ENCODE measurements at places on chromosomes 16 and 17.

GRCh38 chr17:66406701-66407644 is 104.6 kb downstream of the PRKCA start:
- no peak for DNase-seq

GRCh38 chr17:82767041-82767754 is 15.3 kb downstream of the TBCD start:
- peak; percentile 30 for DNase-seq

DNA sequence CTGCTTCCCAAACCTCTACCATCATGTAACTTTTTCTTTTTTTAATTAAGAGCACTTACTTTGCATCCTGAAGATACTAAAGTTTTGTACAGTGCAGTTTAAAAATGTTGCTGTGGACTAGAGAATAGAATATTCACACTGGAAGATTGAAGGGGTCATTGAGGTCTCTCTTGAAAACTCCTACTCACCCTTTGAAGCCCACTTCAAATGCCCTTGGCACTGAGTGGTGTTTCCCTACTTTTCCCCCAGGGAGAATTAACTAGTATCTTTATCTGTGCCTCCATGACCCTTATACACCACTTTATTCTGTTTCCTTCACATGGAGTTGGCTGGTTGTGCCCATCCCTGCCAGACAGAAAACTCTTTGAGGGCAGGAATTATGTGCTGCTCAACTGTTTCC is 19.6 kb upstream of the CRHR1 start:
- no peak for DNase-seq

- DNase-seq = no peak
These were observed 87.4 kb upstream of the NKD1 start for GRCh38 chr16:50460538-50461399.

- DNase-seq = no peak
These were observed 20.5 kb downstream of the CDIP1 start for GRCh38 chr16:4517812-4518680.

- DNase-seq = no peak
These were observed 50.6 kb downstream of the GTF3C1 start for GRCh38 chr16:27498916-27499658.

- peak; percentile 12 for DNase-seq
These were observed at the start of gene DOC2B for GRCh38 chr17:181245-182049. Gene DOC2B, minus strand, starts transcription at chr17:181650. Its CDS starts 171 bp downstream, at chr17:181479.

GRCh38 chr17:34581446-34582184 is 2.2 kb downstream of the TMEM132E start:
- DNase-seq = no peak

GRCh38 chr16:81445143-81445961 is 744 bp downstream of the CMIP start:
- peak; percentile 29 for DNase-seq

- no peak for DNase-seq
These were observed at the start of gene DLX3 for GRCh38 chr17:49995055-49995738. Gene DLX3, minus strand, starts transcription at chr17:49995224. Its CDS starts 226 bp downstream, at chr17:49994998.

DNA sequence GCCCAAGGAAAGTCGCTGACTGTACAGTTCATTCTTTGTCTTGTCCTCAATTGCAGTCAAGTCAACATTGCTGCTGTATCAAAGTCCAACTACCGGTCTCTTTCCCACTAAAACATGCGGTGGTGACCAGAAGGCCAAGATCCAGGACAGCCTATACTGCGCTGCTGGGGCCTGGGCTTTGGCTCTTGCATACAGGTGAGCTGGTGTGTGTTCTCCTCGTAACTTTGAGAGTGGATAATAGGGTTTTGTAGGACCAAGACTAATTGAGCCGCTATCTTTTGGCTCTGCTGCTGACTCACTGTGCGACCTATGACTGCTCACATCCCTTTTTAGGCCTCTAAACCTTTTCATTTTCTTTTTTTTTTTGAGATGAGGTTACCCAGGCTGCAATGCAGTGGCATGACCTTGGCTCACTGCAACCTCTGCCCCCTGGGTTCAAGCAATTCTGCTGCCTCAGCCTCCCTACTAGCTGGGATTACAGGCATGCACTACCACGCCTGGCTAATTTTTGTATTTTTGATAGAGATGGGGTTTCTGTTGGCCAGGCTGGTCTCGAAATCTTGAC is 38.7 kb downstream of the PHKB start:
- DNase-seq = no peak

DNA sequence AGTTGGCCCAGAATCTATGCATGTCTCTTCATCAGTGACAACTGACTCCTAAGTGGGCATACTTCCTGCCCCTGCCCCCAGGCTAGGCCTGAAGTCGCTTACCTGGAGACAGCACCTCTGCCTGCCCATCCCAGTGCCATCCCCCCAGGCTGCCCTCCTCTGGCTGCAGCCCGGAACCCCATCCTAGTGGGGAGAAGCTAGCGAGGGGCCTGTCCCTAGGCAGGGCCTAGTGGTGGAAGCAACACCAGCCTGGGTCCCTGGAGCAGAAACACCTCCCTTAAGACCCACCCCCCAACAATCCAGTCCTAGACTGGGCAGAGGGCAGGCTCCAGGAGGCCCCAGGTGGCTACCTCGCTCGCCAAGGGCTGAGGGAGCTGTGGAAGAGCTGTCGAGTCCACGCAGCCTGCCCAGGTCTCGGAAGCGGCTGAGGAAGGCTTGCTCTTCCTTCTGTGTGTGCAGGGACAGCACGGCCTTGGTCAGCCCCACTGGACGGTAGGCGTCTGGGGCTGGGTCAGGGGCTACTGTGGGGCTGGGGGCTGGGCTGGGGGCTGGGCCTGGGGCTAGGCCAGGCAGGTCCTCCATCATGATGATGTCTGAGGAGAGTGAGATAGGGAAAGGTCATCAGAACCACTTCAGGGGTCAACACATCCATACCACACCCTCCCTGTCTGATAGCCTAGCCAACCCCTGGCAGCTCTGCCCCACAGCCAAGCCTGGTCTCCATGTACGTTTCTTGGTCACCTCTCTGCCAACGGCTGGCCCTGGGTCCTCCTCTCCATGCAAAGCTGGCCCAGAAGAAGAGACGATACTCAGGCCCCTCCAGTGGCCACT is 7.6 kb downstream of the PER1 start:
- DNase-seq = no peak

- peak; percentile 15 for DNase-seq
These were observed 15.8 kb downstream of the MEOX1 start for GRCh38 chr17:43645765-43646481.

- DNase-seq = no peak
These were observed 441.2 kb downstream of the UTP18 start for GRCh38 chr17:51701501-51701900.

DNA sequence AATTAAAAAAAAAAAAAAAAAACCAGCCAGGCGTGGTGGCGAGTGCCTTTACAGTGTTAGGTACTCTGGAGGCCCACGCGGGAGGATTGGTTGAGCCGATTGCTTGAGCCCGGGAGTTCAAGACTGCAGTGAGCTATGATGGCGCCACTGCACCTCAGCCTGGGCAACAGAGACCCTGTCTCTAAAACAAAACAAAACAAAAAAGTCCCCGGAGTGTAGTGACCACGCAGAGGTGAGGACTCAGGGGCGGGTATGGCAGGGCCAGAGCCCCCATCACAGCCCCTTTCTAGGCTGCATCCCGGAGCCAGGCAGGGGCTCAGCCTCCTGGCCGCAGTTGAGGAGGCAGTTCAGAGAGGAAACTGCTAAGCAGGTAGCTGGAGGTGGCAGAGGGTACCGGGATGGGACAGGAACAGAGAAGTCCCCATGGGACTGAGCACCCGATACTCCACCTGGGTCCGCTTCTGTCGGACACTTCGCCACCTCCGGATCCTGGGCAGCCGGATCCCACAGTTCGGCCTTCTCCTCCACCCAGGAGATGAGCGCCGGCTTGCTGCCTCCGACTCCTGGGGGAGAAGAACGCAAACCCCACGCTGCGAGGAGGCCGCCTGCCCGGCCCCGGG is 800 bp downstream of the ZNF747 start:
- no peak for DNase-seq

DNA sequence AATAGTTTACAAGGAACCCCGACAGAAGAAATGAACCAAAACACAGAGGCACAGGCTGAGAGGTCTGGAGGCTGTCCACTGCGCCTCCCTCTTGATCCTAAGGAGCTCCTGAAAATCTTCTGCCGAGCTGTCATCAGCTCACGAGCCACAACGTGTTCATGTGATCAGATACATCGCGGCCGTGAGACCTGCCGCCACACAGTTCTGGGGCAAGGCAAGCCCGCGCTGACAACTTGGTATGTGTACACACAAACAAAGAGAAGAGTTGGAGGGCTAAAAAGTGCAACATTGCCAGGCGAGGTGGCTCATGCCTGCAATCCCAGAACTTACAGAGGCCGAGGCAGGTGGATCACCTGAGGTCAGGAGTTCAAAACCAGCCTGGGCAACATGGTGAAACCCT is 7.6 kb downstream of the EXOC7 start:
- DNase-seq = no peak

GRCh38 chr16:88865742-88866141 is 718 bp downstream of the PABPN1L start:
- DNase-seq = no peak

GRCh38 chr17:40104594-40105486 is 4.5 kb upstream of the NR1D1 start:
- DNase-seq = no peak

- DNase-seq = peak; percentile 61
These were observed 4.4 kb downstream of the SNAI3 start for GRCh38 chr16:88681709-88682451.

- DNase-seq = no peak
These were observed 20.1 kb downstream of the HMOX2 start for GRCh38 chr16:4496305-4496704.

DNA sequence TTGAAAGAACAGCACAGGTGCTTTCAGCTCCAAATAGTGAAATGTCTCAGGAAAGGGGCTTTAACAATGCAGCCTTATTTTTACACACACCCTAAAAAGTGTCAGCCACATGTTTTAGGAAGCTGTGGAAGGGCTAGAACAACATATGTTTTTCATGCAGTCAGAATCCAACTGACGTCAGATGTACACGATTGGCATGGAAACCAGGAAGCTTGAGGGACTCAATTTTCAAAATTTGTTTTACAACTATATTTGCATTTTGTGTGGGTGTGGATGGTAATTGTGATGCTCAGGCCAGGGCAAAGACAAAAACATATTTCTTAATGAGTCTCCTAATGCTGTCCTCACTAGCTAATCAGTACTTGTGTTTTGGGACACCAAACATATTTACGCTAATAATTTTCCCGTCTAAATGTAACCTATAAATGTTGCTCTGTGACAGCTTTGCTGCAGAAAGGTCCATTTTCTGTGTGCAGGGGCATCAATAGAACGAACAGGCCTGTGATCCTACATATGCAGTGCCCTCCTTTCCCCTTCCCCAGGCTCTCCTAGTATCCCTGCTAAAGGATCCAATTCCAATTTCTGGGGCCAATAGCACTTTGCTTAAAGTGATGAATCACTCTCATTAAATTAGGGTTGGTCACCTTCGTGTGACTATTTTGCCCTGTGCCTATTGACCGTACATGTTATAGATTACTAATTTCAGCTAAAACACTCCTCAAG is 434.0 kb upstream of the CDH5 start:
- no peak for DNase-seq

- no peak for DNase-seq
These were observed 5.0 kb downstream of the ACSF2 start for GRCh38 chr17:50430821-50431618.

DNA sequence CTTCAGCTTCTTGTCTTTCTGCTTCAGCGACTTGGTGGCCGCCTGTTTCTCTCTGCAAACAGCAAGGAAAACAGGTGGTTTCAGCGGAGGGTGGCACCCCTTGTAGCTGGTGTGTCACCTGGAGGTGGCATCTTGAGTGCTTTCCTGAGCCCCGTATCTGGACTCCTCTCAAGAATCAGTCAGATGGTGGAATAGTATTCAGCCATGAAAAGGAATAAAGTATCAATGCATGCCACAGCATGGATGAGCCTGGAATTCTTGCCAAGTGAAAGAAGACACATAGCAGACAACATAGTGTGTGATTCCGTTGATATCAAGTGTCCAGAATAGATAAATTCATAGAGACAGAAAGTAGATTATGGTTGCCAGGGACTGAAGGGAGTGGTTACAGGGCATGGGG is 65.2 kb downstream of the NDE1 start:
- DNase-seq = no peak

- DNase-seq = no peak
These were observed 96.1 kb upstream of the ELAC2 start for GRCh38 chr17:13113821-13114525.
